Cardiac fibroblast (primary cell): ENCODE measurements at places on chromosomes 12 and 14.

DNA sequence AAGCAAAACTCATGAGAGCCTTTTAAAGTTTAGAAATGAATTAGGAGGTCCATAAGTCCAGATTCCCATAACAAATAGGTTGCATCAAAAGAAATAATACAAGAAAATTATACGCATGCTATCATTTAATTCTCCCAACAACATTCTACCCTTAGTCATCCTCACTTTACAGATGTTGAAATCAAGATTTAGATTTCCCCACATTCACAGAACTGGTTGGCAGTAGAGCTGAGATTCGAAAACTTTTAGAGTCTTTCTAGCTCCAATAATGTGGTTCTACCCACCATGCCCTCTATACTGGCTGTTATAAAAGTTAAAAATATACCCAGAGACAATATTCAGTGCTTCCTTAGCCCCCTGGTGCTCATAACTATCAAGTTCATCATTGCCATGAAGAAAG, 56.6 kb upstream of the METAP2 start:
- DNase-seq = peak; percentile 23

DNA sequence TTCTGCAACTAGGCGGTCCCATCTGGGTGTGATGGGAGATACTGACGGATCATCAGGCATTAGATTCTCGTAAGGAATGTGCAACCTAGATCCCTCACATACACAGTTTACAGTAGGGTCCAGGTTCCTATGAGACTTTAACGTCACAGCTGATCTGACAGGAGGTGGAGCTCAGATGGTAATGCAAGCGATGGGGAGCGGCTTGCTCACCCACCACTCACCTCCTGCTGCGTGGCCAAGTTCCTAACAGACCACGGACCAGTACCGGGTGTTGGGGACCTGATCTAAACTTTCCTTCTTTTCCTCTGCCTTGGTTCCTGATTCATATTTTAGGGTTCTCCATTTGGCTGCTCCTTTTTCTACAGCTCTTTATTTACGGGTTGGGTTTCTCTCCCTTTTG, 479.8 kb downstream of the BCAT1 start:
- no peak for DNase-seq

DNA sequence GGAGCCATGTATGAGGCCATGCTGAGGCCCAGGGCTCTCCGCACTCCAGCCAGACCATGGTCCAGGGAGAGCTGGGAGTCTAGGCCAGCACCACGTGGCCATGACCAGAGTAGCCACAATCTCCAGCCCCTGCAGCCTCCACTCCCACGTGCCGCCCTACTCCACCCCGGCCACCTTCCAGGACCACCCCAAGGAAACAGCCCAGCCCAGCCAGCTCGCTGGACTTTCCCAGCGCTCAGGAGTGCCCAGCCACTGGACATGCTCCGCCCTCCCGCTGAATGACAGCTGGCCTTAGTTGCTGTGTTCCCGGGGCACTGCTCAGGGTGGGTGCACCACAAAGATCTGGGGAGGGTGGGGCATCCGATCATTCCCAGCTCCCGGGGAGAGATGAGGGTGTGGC, 2.1 kb upstream of the C14orf180 start:
- no peak for DNase-seq

DNA sequence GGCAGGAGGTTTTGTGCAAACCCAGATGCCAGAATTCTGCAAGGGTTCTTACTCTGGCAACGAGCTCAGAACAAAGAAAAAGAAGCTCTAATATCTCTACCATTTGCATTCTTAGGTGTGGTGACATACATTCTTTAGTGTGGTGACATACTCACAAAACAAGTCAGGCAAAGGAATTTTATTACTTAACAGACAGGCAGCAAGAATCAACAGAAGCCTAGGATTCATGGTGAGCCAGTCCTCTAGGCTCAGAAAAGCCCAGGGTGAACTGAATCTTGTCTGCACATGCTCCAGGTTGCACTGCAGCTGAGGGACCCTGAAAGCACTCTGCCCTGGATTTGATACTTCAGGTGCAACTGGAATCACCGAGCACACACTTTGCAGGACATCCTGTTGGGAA, 122.4 kb upstream of the PTPRQ start:
- peak; percentile 1 for DNase-seq

GRCh38 chr12:62707939-62708338, 227.0 kb downstream of the PPM1H start:
- no peak for DNase-seq

GRCh38 chr12:11763760-11764520, 114.5 kb downstream of the ETV6 start:
- peak; percentile 72 for DNase-seq

- no peak for DNase-seq
These were observed 3.9 kb upstream of the SYNE2 start for GRCh38 chr14:63848890-63849289.

DNA sequence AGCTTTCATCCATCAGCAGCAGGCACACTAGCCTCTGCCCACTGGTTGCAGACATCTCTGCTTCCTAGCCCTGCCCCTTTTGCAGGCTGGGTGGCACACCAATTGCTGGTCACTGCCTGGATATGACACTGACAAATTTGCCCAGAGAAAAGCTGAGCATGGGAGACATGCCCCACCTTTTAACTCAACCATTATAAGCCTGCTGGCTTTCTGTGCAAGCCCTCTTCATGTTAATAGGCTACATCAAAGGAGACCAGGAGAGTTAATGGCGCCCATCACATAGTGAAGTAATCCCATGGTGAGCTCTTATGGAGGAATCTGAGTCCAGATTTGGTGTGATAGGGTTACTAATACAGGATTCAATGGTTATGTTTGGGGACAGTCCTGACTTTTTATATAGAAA, 139.2 kb downstream of the KICS2 start:
- DNase-seq = no peak

- DNase-seq = no peak
These were observed 70.3 kb downstream of the TBX5 start for GRCh38 chr12:114335607-114336006.

GRCh38 chr12:46265734-46266133, 3.1 kb downstream of the SLC38A1 start:
- no peak for DNase-seq

DNA sequence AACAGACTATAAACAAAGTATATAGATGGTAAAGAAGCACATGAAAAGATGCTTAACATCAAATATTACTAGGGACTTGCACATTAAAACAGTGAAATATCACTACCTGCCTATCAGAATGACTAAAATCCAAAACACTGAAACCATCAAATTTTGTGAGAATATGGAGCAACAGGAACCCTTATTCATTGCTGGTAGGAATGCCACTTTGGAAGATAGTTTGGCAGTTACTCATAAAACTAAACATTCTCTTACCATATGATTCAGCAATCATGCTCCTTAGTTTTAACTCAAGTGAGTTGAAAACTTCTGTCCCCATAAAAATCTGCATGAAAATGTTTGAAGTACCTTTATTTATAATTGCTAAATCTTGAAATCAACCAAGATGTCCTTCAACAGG, 297.6 kb downstream of the DAD1 start:
- DNase-seq = no peak

- DNase-seq = no peak
These were observed 12.5 kb downstream of the PRIMA1 start for GRCh38 chr14:93775744-93776143.

GRCh38 chr14:33932576-33933345, 18.1 kb downstream of the EGLN3 start:
- DNase-seq = peak; percentile 71

DNA sequence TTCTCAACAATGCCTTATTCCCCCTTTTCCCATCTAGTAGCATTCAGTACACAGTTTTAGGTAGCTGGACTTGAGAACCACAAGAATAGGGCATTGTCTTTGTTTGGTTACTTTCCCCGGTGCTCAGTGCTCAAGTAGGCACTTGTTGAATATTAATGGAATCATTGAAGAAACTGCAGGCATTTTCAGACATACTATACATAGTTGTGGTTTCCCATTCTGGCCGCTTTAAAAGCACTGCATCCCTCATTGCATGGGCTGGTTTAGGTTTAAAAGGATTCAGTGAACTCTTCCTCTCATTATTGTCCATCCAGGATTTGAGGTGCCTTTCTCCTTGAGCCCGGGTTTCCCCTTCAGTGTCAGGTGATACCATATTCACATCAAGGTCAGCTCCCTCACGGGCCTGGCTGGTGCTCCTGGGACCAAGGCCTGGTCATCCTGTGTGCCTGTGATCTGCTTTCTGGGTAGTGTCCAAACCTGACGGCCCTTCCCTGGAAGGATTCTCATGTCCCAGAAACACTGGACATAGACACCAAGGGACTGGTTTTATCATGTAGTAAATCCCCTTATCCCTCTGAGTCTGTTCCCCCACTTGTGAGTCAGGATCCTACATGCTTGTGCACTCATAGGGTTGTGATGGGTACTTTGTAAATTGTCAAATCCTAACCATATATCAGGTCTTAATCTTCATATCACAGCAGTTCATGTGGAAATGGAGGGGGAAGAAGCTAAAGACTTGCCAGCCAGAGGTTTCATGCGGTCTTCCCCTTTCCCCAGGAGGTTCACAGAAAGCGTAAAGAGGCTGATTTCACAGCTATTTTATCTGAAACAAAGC, 7.4 kb downstream of the TCP11L2 start:
- DNase-seq = peak; percentile 58

GRCh38 chr14:94113490-94113889, 3.0 kb downstream of the IFI27 start:
- DNase-seq = peak; percentile 31
